HCEC 1CT (cell line): ENCODE measurements at places on chromosomes 11 and 22.

GRCh38 chr11:75421902-75422247 lies 11.1 kb downstream of the KLHL35 start:
- DNase-seq = no peak

DNA sequence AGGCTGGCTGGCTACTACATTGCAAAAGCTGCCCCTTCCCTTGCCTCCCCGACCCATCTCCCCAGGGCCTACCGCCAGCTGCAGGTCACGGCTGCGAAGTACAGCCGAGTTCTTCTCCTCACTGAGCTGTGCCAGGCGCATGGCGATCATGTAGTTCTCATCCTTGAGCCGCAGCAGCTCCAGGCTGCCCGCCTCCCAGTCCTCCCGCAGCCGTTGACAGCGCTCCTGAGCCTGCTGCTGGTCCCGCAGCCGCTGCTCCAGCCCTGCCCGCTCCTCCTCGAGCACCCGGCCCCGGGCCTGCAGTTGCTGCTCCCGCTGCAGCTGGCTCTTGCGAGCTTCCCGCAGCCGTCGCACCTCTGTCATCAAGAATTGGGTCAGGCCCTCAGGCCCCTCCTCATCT lies 3.3 kb downstream of the CARD10 start:
- no peak for DNase-seq

DNA sequence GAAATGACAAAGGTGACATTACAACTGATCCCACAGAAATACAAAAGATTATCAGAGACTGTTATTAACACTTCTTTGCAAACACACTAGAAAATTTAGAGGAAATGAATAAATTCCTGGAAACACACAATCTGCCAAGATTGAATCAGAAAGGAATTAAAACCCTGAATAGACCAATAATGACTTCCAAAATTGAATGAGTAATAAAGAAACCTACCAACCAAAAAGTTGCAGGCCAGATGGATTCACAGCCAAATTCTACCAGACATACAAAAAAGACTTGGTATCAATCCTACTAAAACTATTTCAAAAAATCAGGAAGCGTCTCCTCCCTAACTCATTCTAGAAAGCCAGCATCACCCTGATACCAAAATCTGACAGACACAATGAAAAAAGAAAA lies 17.2 kb downstream of the RAB38 start:
- DNase-seq = no peak

DNA sequence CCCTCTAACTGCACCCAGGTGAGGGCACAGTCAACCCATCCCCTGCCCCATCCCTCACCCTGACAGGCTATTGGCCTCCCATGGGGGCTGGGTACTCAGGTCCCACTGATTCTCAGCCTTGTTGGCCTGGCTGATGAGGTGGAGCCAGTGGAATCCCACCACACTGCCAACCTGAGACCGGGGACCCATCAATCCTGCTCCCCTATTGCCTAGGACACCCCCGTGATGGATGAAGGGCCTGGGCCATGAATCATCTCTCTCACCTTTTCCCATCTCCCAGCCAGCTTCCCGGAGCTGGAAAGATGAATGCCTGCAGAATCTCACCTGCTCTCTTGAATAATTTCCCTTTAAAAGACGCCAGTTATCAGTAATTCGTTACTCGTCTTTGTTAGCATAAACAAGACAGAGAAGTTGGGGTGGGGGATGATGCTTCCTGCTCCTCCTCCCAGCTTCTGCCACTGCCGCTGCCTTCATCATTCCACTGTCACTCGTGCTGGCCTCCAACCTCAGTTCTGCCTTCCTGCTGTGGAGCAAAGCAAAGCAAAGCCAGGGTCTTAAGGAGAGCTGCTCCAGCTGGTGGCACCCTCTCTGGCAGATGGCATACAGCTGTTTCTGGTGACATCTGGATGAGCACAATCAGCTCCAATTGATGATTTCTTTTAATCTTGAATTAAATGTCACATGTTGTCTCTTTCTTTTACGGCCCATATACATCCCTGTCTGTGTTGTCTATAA lies 204.0 kb upstream of the NECTIN1 start:
- no peak for DNase-seq

GRCh38 chr11:61019037-61019831 lies 47.8 kb downstream of the CD6 start:
- no peak for DNase-seq

DNA sequence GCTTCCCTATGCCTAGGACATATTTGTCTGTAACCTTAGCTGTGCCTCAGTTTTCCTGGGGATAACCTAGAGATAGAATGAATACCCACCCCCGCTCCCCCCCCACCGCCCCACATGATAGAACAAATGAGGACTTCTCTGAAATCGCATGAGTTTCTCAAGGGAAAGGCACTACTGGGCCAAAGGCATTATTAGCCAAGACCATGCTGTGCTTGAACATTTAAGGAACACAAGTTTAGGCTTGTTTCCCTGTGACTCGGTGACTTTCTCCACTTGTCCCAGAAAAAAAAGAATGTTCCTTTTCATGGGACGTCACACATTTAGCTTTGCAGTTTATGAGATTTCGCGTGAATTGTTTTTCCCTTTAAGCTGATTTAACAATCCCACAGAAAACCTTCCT lies 51.4 kb upstream of the CRTAM start:
- no peak for DNase-seq

GRCh38 chr11:19403196-19403895 lies 162.6 kb upstream of the E2F8 start:
- no peak for DNase-seq

DNA sequence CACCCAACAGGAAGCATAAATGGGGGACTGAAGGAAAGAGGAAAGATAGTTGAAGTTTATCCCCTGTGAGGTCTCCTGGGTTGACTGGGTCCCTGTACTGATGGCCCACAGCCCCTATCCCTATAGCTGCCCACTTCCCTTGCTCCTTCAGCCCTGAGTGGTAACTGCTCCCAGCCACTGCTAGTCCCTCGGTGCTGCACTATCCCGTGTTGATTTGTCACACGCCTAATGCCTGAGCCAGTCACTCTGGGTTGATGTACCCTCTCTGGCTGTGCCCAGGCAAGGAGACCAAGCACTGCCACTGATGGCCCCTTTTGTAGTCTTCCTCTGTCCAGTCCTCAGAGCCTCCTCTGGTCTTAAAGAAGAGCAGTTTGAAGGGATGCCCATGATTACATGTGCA lies 9.6 kb downstream of the GDPD5 start:
- no peak for DNase-seq

- DNase-seq = no peak
Measured at GRCh38 chr11:119591836-119592310, 137.1 kb downstream of the NECTIN1 start.

GRCh38 chr11:114479331-114479730 lies 40.1 kb downstream of the REXO2 start:
- no peak for DNase-seq

- no peak for DNase-seq
Measured at GRCh38 chr22:21681566-21682370, 16.0 kb downstream of the PPIL2 start.
